ENCODE measurements at places on chromosomes 6 and 20. TPM values are rescaled to one million over a fixed set of nuclear protein-coding genes. Genes with fewer than 3 reads are reported as not detected.

Gene TMEM200A
- 23.2 TPM for total RNA-seq

Gene GNAS-AS1
- total RNA-seq = 5.0 TPM

GRCh38 chr6:73969971-73970970 is 274.3 kb downstream of the CD109 start:
- peak; percentile 71 for DNase-seq

DNA sequence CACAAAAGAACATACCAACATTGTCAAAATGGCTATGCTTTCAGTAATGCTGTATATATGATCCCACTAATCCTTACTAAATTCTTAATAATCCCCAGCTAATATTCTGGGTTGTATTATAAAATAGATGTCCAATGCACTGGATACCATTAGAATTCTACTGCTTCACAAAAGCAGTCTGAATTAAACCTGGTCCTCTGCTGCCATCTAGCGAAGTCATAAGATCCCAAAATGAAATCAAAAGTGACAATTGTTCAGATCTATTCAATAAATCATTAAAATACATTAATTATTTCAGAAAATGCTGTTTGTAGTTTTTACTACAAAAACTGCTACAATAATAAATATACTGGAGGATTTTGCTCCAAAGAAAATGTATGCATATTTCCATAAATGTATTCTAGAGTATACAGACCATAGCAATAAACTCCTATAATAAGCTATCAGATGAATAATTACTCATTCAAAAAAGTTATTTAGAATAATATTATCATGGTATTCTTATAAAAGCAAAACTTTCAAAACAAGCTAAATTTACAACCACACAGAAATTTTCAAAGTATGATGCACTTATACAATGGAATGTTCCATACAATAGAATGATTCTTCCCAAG is 92.6 kb downstream of the RNGTT start:
- peak; percentile 26 for DNase-seq

GRCh38 chr20:7540923-7541322 is 399.3 kb downstream of the HAO1 start:
- peak; percentile 7 for DNase-seq

- DNase-seq = no peak
These were observed 3.7 kb upstream of the MAP3K5 start for GRCh38 chr6:136795996-136796395.

- DNase-seq = peak; percentile 39
These were observed 72.0 kb downstream of the DST start for GRCh38 chr6:56570413-56571359.

All from HT1080 (cell line).